Esophagus mucosa (tissue), 1 donor: ENCODE measurements at places on chromosomes 5 and 9. TPM values are rescaled to one million over a fixed set of nuclear protein-coding genes. Genes with fewer than 3 reads are reported as not detected.

The PRRX2 gene
- total RNA-seq = 1.5 TPM

The PROB1 gene
- 1.9 TPM for total RNA-seq

The SYNPO gene
- 7.8 TPM for total RNA-seq

The N4BP3 gene
- 16.5 TPM for total RNA-seq

The CDH6 gene
- 0.60 TPM for total RNA-seq

The ZDHHC11 gene
- 11.2 TPM for total RNA-seq

The GPX3 gene
- total RNA-seq = 125 TPM

The STPG3 gene
- total RNA-seq = not detected

The ENTREP1 gene
- 3.5 TPM for total RNA-seq

The C1QTNF3 gene
- total RNA-seq = 1.2 TPM

The MELK gene
- total RNA-seq = 18.7 TPM

The ZDHHC11B gene
- 7.0 TPM for total RNA-seq

The RBM27 gene
- 7.5 TPM for total RNA-seq

The RAB14 gene
- 87.2 TPM for total RNA-seq
